ENCODE measurements at places on chromosomes 11 and 22.

- no peak for DNase-seq
Measured at GRCh38 chr11:118442301-118442700, 6.0 kb downstream of the KMT2A start.

GRCh38 chr11:32068134-32068870, 22.6 kb upstream of the RCN1 start:
- no peak for DNase-seq

- DNase-seq = peak; percentile 65
Measured at GRCh38 chr11:3859373-3859881, 4.0 kb downstream of the STIM1 start.

- DNase-seq = no peak
Measured at GRCh38 chr11:70861559-70861958, 390.8 kb downstream of the SHANK2 start.

- no peak for DNase-seq
Measured at GRCh38 chr11:133052537-133052936, 479.8 kb downstream of the OPCML start.

DNA sequence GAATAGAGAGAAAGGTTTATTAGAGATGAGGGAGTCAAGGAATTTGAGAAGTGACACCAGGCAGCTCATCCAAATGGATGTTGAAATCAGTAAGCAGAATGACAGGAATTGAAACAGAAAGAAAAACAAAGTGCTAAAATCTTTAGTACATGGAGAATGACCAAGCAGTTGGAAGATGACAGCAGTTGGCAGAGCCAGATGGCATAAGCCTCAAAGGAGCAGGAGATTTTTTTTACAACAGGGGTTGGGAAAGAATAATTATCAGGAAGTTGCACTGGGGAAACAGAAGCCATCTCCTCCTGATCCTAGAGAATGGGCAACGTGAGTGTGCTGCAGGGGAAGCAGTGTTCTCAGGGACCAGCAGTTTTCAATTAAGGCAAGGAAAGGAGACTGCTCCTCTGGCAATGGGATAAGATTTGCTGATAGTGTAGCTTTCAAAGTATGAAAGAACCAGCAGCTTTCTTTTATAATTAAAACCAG, 28.9 kb downstream of the RAB39A start:
- no peak for DNase-seq

DNA sequence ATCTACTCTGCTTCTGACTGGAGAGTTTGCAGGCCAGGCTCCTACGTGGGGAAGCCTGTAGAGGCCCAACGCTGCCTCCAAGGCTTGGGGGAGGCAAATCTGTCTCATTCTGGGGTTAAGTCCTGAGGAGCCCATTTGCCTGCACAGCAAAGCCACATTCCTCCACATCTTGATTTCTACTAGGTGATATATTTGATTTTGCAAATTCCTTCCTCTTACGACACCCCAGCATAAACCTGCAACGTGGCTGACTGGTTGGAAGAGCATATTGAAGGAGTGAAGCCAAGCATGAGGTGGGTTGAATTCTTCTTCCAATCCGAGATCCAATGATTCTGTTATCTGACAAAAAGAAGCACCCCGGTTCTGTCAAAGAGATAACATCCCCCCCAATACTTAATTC, 87.1 kb downstream of the FBXO7 start:
- DNase-seq = no peak

Measured in Karpas-422 (cell line).